Retinal pigment epithelial cell (primary cell): ENCODE measurements at places on chromosomes 2 and 18.

- DNase-seq = no peak
These were observed 34.7 kb downstream of the NCK2 start for GRCh38 chr2:105779394-105779793.

DNA sequence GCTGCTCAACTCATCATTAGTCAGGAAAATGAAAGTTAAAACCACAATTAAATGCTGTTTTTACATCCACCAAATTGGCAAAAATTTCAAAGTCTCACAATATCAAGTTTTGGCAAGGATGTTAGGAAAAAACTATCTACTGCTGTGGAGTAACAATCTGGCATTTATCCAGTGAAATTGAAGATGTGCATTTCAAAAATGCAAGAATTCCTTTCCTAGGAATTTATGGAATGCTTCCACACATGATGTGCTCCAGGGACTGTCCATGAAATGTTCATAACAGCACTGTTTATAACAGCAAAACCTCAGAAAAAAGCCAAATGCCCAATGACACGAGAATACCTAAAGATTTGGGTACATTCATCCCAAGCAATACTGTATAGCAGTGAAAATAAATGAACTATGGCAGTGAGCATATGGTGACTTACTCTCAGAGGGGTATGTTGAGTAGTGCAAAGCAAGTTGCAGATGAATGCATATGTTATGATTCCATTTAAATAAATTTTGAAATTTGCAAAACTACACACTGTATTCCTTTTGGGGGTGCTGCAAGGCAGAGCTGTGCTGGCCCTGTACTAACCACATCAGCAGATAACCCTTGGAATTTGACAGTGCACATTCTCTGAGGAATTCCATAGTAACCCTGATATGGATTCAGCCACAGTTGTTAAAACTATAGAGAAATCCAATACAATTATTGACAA, 41.3 kb upstream of the GYPC start:
- no peak for DNase-seq

- DNase-seq = no peak
These were observed 33.4 kb upstream of the MGAT5 start for GRCh38 chr2:134220344-134220974.

DNA sequence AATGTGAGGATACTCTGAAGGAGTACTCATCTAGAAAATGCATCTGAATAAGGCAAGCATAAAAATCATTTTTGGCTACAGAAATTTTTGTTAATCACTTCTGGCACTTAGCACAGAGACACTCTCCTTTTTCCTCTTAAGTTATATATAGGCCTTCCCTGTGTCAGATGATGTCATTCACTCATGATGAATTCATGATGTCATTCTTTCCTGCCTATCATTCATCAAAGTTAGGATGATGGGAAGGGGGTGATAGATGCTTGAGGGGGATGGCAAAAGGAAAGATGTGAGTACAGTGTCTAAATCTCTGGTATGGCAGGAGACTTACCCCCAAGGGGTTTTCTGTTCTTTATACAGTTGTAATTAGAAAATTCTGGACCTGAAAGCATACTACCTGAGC, 42.0 kb downstream of the MAP3K20 start:
- DNase-seq = no peak

DNA sequence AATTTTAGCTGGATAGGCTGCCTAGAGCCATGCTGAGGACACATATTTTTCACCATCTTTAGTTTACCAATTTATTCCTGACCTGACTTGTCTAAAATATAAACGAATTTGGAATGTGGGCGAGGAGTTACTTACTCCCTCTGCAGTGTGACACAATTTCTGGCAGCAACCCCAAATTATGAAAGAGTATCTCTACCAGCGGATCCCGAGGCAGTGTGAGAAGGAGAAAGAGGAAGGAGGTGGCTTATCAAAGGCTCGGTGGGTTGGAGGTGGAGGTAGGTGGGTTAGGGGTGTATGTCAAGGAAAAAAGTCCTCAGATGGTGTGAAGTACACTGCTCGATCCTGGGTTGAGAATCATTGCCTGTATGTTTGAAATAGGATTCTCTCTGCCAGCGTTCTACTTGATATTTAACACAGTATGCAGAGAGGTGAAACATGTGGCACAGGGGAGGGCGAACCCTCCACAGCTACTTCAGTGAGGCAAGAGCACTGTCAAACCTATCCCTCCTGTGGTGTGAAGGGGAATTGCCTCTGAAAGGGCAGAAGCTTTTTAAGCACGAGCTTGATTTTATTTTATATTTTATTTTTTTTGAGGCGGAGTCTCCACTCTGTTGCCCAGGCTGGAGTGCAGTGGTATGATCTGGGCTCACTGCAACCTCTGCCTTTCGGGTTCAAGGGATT, 76.0 kb downstream of the RFTN2 start:
- DNase-seq = no peak

DNA sequence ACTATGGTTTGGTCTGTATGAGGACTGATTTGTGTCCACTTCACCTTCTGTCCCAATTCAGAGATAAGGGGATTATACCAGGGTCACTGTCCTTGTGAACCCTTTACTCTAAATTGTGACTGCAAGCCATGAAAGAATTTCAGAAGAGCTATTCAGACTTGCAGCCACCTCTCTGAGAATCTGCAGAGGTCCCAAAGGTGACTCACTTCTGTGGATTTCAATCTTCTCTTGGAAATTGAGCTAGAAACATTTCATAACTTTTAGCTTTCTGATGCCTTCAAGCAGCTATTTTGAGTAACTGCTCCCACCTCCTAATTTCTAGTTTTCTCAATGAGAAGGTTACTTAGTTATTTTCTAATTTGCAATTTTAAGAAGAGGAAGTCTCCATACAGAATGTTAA, 1242.4 kb upstream of the ACVR2A start:
- no peak for DNase-seq

GRCh38 chr2:30341500-30342267, 105.4 kb upstream of the LCLAT1 start:
- no peak for DNase-seq

DNA sequence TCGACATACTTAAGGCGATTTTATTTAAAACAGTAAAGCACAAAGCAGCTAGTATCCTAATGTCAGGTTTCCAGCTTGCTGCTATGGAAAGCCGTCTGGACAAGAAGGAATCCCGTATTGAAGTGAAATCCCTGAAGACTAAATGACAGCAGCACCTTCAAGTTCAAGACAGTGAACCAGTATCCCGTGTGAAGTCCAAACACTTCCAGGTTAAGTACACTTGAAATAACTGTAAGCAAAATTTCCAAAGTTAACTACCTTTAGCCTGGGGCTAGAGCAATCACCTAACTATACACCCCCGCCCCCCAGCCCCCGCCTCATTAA, 1.2 kb downstream of the MBOAT2 start:
- no peak for DNase-seq

DNA sequence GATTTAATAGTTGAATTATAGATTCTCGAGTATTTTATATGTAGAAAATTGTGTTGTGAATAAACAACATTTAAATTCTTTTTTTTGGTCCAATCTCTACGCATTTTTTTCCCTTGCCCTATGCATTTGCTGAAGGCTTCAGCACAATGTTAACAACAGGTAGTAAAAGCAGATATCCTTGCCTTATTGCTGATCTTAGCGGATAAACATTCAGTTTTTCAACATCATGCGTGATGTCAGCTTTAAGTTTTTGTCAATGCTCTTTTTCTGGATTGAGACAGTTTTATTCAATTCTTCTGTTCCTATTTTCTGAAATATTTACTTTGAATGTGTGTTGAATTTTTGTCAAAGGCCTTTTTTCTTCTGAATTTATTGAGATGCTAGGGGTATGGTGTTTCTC, 11.6 kb upstream of the OR6B3 start:
- DNase-seq = no peak

DNA sequence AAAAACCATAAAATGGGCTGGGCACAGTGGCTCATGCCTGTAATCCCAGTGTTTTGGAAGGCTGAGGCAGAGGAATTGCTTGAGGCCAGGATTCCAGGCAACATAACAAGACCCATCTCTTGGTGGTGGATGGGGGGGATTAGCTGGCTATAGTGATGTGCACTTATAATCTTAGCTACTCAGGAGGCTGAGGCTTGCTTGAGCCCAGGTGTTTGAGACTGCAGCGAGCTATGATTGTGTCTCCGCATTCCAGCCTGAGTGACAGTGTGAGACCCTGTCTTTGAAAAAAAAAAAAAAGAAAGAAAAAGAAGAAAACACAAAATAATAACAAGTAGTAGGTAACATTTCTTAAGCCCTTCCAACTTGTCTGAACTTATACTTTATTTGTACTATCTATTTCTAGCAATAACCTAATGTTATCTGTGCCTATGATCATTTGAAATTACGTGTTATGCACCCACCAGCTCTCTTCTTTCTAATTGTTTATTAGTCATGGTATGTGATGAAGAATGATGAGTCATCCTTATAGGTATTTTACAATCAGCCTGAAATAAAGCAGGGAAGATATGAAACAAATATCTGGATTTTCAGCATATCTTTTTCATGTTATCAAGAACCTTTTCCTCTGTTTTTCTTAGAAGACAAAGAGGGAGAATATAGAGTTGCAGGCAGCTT, 129.3 kb upstream of the UNC80 start:
- DNase-seq = no peak

GRCh38 chr2:204027091-204027490, 90.5 kb downstream of the ICOS start:
- no peak for DNase-seq

- DNase-seq = no peak
These were observed 44.9 kb downstream of the ZEB2 start for GRCh38 chr2:144475044-144475443.

DNA sequence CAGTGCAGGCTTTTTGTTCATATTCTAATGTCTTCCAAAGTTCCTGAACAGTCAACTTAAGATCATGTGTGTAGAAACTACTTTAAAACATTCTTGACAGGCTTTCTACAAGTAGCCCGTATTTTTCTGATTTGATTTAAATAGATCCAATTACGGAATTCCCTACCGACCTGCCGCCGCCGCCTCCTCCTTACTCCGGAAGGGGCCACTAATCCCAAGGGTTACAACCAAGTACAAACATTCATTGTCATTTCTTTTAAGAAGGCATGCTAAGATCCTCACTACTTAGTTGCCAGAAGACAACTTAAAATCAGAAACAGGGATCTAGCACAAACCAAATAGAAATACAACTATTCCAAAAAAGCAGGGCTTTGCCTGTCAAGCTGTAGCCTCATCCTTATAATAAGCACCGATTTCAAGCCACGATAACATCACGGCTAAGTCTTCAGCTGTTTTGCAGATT, 784 bp downstream of the WDR33 start:
- peak; percentile 46 for DNase-seq

GRCh38 chr2:237720957-237721356, 77.6 kb upstream of the RBM44 start:
- DNase-seq = no peak

- DNase-seq = no peak
These were observed 134.6 kb downstream of the TMEFF2 start for GRCh38 chr2:192060161-192060560.

DNA sequence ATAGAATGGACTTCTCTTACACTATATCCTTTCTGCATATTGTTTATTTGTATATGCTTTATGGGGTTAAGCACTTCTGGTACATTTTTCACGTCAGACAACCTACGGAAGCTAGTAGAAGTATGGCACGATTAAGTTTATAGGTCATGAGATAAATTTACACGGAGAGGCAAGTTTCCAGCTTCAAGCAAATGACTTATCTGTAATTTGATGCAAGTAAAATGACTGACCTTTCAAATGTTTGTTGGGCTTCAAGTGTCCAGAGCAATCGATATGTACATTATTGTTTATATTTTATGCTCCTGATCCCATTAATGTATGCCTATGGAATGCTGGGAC, 97.5 kb upstream of the EFEMP1 start:
- DNase-seq = no peak

GRCh38 chr2:182103526-182103925, 117.9 kb downstream of the PPP1R1C start:
- no peak for DNase-seq
